Left ventricle myocardium inferior (tissue), 1 donor: ENCODE measurements at places on chromosomes 7 and 10.

GRCh38 chr10:35372329-35372728 lies 36.0 kb downstream of the CCNY start:
- peak; percentile 61 for DNase-seq

- no peak for DNase-seq
These were observed 569.5 kb upstream of the LRRN3 start for GRCh38 chr7:110521357-110521911.

DNA sequence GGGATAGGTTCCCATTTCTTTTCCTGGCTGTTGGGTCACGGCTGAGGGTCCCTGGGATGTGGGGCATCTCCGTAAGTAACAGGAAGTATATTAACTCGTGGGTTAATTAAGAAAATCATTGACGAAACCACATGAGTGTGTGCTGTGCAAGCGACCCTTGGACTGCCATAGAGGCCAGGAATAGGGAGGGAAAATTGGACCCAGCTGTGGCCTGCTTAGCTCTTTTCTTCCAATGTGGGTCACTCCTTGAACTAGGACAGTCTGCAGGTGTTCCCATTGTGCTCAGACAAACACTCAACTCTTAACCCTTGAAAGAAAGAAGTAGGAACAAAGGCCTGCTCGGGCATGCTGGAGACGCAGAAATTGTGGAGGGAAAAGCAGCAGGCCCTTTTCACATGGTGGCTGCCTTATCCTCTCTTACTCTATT lies 25.6 kb upstream of the PLEKHA1 start:
- DNase-seq = no peak

GRCh38 chr7:40301486-40302068 lies 166.8 kb downstream of the SUGCT start:
- DNase-seq = no peak

GRCh38 chr10:131573707-131574106 lies 262.2 kb upstream of the TCERG1L start:
- no peak for DNase-seq

DNA sequence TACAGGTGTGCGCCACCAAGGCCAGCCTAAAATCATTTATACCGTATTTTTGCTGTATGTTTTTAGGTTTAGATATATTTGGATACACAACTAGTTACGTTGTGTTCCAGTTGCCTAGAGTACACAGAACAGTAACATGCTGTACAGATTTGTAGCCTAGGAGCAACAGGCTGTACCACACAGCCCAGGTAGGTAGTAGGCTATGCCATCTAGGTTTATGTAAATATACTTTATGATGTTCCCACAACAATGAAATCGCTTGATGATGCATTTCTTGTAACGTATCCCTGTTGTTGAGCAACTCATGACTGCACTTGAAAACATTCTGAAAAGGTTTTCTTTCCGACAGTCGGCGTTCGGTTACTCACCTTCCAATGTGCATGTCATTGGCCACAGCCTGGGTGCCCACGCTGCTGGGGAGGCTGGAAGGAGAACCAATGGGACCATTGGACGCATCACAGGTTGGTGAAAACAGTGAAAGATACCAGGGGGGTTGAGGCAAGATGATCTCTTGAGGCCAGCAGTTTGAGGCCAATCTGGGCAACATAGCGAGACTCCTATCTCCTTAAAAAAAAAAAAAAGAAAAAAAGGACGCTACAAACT lies 7.7 kb downstream of the PNLIP start:
- no peak for DNase-seq

- no peak for DNase-seq
These were observed 283.1 kb upstream of the NRP1 start for GRCh38 chr10:33617381-33618080.

DNA sequence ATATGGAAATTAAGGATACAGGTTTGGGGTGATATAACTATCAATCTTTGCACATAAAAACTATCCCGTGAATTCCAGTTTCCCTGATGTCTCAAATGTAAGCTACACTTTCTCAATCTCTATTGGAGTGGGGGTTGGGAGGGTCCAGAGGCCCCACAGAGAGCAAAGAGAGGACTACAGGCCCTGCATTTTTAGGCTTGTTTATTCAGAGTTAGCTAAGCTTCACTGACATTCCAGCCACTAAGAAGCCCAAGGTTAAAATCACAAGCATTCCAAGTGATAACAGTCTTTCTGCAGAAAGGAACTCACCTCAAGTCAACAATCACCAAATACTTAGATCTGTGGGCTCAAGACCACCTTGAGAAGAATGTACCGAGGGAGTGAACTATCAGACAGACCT lies 31.6 kb upstream of the LAMB1 start:
- DNase-seq = no peak

- no peak for DNase-seq
These were observed 1.8 kb upstream of the FOXI2 start for GRCh38 chr10:127735156-127735555.

DNA sequence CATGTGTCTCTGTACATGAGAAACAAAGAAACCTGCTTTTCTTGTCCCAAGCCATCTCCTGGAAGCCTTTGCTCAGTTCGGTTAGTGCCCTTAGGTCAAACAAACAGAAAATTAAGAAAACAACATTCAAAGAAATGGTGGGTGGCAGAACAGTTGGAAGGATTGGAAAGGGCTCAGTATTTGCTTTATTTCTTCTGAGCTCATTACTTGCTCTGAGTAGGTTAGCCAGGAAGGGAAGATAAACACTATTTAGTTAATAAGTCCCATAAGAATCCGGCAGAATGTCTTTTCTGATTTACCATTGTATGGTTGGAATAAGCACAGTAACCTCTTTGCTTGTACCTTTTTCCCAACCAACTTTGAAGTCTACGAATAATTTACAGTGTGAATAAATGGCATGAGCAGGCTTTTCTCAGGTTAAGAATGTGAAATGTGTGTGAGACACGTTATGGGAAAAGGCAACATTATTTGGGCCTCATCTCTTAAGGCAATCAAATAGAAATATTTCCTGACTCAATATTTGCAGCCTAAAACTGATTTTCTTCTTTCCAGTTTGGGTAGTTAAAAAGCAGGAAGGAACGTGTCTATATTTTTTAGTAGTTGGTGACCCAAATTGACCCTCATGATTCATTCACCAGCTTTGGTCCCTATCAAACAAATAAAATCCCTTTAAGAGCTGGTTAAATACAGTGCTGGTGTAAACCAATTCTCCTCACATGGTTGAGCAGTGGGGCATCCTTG lies 158.5 kb downstream of the DKK1 start:
- no peak for DNase-seq
